Muscle of back (tissue), 13 donors: ENCODE measurements at places on chromosomes 5 and 9.

GRCh38 chr5:113183694-113184093 is 207.1 kb downstream of the DCP2 start:
- no peak for DNase-seq

- DNase-seq, result peak; percentile 66
These were observed 9.7 kb upstream of the C9orf152 start for GRCh38 chr9:110217656-110218099.

- DNase-seq, result no peak
These were observed 5.9 kb downstream of the RGMB start for GRCh38 chr5:98779264-98779877.

- DNase-seq, result no peak
These were observed 59.1 kb upstream of the HRH2 start for GRCh38 chr5:175598774-175599173.

DNA sequence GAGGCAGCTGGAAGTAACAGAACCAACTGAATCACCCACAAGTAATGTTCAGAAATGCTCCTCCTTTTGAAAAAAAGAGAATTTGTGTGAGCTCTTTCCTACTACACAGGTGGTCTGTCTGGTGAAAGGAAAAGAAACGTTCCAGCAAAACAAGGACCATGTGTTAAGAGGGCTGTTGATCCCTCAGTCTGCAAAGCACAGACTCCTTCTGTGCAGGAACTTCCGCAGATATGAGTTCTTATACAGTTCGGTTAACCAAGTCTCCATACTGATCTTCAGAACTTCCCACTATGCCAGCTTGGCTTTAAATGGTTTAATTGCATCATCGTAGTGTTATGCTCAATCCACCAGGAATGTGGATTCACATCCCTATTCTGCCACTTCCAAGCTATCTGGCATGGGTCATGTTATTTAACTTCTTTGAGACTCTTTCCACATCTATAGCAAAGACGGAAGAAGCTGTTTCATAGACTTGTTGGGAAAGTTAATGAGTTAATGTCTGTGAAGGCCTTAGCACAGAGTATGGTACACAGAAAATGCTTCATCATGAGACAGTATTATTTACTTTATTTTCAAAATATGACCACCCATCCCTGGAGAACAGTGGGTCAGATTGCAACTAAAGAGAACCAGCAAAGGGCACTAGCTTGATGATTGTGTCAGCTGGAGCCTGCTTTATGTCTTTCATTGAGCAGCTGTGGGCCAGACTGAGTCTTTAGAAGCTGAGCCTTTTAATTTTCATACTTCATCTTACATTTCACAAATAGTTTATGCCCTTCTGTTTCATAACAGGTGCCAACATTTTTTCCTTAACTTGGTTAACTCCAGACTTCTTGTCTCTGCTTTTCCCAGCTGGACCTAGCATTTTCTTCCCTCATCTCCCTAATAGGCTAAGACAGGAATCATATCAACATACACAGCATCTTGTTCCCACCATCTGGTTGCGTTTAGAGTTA is 89.9 kb downstream of the MAMDC2 start:
- DNase-seq, result no peak

DNA sequence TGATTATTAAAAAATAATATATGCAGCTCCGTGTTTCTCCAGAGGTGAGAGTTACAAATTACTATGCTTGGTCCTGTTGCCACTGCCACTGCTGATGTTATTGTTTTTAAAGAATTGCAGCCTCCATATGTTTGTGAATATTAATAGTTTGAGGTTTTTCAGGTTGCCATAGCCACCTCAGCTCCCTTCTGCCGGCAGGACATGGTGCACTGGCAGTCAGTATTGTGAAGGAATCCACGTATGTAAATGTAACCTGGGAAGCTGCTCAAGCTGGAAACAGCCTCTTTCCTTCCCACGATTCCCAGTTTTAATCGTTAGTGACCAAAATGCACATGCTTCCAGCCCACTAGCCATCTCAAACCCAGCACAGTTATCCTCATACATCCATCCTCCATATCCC is 184.4 kb upstream of the CCNG1 start:
- DNase-seq, result no peak

DNA sequence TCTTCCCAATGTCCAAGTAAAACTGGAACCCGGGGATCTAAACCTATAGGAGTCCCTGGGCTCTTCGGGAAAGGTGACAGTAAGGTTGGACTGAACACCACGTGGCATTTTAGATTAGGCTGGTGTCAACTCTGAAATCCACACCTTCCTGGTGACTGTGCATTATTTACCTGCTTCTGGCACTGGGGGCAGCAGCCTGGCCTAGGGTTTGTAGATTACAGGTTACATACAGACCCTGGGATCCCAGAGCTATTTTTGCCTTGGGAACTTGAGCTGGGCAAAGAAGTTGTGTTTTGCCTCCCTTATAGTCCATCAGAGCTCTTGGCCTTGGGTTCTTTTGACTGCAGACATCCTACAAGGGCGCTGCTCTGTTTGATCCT is 173.2 kb downstream of the DAB2IP start:
- DNase-seq, result no peak

- no peak for DNase-seq
These were observed 678 bp downstream of the GBA2 start for GRCh38 chr9:35748242-35748857.

DNA sequence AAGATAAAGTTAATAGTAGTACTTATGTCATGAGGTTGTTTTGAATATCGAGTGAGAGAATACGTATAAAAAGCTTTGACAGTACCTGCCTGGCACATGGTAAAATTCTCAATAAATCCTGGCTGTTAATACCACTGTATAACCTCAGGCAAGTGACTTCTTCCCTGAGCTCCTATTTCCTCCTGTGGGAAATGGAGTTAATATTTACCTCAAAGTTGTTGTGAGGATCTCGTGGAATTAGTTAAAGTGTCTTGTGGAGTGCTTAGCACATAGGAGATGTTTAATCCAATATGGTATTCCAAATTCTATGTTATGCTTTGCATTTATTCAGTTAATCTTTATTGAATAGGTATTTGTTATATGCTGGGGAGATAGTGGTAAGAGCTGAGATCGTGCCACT is 18.5 kb downstream of the FOCAD start:
- DNase-seq, result no peak

DNA sequence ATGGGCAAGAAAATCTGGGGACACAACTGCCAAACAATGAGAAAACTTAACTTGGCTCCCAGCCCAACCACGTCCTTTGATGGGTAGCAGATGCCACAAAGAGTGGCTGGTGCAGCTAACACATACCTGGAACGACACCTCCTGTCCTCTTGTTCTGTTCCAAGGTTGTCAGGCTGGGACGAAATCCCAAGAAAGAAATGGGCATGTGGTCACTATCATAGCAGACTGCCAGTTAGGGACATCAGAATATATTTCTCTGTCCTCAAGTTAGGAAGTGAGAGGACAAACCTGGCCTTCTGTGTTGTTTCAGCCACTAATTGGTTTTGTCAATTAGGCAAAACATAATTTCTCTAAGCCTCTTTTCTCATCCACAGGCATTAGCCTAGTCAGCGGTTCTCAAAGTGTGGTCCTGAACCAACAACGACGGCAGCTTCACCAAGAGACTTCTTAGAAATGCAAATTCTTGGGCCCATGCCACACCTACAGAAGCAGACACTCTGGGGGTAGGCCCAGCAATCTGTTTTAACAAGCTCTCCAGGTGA is 63.4 kb downstream of the RAPGEF1 start:
- DNase-seq, result no peak

DNA sequence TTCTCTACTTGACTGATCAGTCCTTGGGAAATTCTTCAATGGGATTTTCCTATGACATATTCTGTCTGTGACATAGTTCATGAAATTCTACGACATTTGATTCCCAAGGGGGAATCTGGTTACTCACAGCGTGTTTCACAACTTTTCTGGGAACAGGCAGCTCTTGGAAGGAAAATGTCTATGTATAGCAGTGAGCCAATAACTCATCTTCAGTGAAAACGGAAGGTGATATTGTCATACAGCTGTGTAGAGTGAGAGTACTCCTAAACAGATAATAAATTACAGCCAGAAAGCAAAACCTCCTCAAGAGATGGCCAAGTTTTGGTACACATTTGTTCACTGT is 91.4 kb downstream of the C9orf152 start:
- DNase-seq, result peak; percentile 94

DNA sequence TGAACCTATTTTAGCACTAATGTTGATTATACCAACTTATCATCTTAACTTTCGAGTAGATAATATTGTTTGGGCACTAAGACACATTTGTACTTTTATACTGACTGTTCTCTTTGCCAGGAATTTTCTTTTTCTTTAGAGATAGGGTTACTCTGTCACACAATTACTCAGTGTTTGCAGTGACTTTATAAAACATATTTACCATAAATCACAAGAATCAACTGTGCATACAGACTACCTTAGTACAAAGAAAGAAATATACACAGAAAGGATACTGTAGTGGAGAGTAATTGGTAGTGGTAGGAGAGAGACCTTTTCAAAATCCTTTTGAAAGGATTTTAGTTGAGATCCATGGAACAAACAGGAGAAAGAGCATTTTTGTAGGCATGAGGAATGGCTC is 40.3 kb downstream of the KIAA1958 start:
- no peak for DNase-seq

GRCh38 chr5:172793577-172794488 is 22.8 kb upstream of the DUSP1 start:
- no peak for DNase-seq

- DNase-seq, result peak; percentile 60
These were observed 497.6 kb upstream of the CD180 start for GRCh38 chr5:67693956-67694809.

GRCh38 chr5:136108180-136108611 is 24.4 kb upstream of the SMAD5 start:
- DNase-seq, result no peak

- no peak for DNase-seq
These were observed 150.2 kb downstream of the KIAA0825 start for GRCh38 chr5:94467954-94468930.

DNA sequence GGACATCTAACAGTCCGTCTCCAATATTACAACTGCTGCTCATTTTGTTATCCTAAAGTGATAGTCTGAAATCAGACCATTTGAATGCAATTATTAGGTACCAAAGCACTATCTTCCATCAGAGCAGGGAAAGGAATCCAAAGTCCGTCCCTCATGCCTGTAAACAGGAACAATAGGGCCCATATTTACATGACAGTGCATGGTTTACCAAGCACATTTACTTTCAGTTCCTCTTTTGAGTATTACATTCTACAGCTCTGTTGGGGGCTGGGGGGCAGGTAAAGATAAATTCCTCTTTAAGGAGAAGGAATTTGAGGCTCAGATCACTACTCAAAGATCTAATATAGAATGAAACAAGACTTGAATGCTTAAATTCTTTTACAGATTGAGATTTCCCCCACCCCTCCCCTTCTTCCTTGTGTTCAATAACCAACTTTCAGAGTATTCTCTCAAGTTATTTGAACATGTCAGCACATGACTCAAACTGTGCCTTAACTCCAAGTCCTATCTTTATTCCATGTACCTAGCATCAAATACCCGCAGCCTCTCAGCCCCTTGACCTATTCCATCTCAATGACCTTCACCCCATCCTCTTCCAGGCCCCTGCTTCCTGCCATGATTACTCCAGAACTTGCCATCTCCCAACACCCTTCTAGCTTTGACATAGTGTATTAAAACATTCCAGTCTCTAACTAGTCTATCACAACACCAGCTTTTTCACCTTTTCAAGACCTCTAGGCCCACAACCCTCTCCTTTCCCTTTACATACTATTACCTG is 71.0 kb downstream of the BRINP1 start:
- DNase-seq, result no peak

GRCh38 chr5:36854402-36855140 is 22.0 kb upstream of the NIPBL start:
- no peak for DNase-seq
